Hepatocyte (in vitro differentiated cells): ENCODE measurements at places on chromosomes 16 and 17. TPM values are rescaled to one million over a fixed set of nuclear protein-coding genes. Genes with fewer than 3 reads are reported as not detected.

The HOXB6 gene
- polyA plus RNA-seq = 7.7 and 12.9 TPM in 2 replicates

The PDILT gene
- not detected in 2 replicates for polyA plus RNA-seq

The FBXO39 gene
- 0.28 TPM in 1 of 2 replicates, not detected in the other for polyA plus RNA-seq

The OR2C1 gene
- polyA plus RNA-seq = 0.34 TPM in 1 of 2 replicates, not detected in the other

DNA sequence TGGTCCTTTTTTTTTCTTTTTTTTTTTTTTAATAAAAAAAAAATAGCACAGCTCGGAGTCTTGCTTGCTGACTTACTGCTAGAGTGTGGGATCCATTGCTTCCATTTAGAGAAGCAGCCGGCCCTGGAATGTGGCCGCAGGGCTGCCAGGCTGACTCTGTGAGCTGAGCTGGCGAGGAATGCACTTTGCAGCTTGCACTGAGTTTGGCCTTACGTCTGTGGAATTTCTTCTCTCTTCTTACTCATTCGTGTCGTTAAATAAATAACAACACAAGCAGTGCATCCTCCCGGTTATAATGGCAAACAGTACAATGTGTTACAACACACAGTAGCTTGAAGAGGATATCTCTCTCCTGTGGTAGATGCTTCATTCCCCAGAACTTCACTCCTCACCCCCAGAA, 69.2 kb downstream of the PRKCB start:
- DNase-seq = peak; percentile 80
